ENCODE measurements at places on chromosomes 5 and 9. TPM values are rescaled to one million over a fixed set of nuclear protein-coding genes. Genes with fewer than 3 reads are reported as not detected.

The GGTA1 gene
- total RNA-seq, result not detected

The CDH12 gene
- not detected for total RNA-seq

DNA sequence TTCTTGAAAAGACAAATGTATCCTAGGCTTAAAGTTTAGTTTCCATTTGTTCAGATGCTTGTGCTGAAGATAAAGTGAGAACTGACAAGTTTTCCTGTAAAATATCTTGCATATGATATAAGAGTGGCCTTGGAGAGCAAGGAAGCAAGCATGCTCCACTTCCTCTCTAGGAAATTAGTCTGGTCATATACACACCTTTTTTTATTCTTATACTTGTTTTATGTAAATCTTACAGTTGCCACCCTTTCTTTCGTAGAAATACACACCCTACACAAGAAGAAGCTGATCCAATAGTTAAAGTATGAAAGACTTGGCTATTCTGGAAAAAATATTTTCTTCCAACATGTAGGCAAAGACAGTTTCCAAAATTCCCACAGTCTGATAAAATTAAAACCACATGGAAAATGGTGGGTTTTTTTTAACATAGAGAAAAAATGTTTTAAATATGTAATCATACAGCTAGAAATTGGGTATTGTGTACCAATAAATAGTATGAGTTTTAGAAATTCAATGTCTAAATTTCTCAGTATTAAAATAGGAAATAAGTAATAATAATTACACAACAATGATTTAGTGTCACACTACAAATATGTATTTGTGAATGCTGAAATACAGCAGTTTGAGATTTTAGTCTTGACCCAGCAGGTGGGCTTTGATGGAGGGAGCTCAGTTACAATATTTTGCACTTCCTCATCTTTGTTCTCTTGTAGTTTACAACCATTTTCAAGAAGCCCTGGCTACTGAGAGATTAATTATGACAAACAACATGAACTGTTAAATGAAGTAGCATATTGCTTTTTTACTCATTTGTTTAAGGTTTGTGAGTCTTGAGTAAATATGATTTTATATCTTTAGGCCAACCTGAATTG is 185.7 kb upstream of the GNA14 start:
- no peak for DNase-seq

DNA sequence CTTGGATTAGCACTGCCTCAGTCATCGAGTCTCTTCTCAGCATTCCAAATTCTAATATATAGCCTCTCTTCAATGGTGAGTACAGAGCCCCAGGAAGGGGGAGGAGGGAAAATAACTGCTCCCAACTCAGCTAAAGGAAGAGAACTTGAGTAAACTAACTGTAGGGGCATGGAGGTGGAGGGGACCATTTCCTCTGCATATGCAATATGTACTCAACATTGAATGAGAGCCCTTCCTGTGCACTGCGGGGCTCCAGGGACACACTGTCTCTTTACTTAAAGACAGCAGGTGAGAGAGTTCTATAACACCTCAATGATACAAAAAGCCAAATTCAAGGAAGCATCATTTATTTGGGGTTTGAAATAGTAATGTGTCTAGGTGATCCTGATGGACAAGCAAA is 75.1 kb downstream of the GNAQ start:
- DNase-seq, result peak; percentile 45

DNA sequence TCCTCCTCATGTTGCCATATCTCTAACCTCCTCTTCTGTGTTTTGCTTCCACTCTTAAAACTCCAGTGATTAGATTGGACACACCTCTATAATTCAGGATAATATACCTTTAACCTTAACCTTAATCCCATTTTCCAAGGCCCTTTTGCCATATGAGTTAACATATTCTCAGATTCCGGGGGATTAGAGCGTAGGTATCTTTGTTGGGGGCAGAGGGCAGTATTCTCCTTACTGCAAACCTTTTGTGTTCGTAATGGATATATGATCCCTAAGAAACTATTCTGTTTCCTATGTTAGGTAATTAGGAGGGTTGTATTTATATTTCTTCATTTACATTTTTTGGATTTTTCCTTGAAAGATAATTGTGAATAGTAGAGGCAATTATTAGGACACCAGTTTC is 99.5 kb downstream of the VPS13A start:
- DNase-seq, result no peak

- no peak for DNase-seq
Measured at GRCh38 chr5:34535433-34535832, 120.7 kb upstream of the RAI14 start.
